NCI-H524 treated with DMSO at 0.1 percent for 48 hours (cell line): ENCODE measurements at places on chromosomes 2 and 18.

DNA sequence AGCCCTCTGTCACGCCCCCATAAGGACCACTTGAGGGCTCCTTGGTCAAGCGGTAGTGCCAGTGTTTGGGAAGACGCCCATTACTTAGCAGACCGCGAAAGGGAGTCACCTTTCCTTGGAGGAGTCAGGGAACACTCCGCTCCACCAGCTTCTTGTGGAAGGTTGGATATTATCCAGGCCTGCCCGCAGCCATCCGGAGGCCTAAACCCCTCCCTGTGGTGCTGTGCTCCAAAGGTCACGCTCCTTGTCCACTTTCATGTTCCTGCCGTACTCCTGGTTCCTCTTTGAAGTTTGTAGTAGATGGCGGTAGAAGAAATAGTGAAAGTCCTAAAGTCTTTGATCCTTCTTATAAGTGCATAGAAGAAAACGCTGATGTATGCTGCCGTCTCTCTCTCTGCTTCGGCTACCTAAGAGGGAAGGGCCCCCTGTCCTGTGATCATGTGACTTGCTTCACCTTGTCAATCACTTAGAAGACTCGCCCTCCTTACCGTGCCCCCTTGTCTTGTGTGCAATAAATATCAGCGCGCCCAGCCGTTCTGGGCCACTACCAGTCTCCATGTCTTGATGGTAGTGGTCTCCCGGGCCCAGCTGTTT is 1.7 kb upstream of the CATIP start:
- DNase-seq = no peak

- DNase-seq = no peak
Observed at GRCh38 chr2:228698963-228699362, 517.5 kb upstream of the SPHKAP start.

GRCh38 chr2:190354003-190354690 is 10.8 kb downstream of the INPP1 start:
- DNase-seq = no peak

GRCh38 chr2:174776675-174777074 is 12.4 kb upstream of the CHRNA1 start:
- DNase-seq = no peak

DNA sequence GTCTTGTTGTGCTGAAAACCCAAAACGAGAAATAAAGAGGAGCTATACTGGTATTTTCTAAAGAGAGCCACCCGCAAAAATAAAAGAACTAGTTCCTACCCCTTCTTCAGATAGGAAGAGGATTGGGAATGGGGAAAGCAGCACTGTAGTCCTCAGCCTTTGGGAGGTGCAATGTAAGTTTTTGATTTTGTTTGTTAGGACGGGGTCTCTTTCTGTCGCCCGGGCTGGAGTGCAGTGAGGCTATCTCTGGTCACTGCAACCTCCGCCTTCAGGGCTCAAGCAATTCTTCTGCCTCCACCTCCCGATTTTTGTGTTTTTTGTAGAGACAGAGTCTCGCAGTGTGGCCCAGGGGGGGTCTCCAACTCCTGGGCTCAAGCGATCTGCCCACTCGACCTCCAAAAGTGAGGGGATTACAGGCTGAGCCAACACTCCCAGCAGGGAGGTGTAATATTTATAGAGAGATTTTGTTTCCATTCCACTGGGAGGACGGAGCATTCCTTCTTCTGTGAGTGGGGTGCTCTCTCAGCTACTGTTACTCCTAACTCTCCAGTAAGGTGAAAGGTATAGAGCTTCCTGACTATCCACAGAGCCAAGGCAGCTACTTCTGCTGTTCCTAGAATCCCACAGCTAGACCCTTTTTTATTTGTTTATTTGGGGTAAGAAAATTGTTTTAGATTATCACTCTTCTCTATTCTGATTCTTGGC is 13.1 kb upstream of the GULP1 start:
- DNase-seq = no peak

DNA sequence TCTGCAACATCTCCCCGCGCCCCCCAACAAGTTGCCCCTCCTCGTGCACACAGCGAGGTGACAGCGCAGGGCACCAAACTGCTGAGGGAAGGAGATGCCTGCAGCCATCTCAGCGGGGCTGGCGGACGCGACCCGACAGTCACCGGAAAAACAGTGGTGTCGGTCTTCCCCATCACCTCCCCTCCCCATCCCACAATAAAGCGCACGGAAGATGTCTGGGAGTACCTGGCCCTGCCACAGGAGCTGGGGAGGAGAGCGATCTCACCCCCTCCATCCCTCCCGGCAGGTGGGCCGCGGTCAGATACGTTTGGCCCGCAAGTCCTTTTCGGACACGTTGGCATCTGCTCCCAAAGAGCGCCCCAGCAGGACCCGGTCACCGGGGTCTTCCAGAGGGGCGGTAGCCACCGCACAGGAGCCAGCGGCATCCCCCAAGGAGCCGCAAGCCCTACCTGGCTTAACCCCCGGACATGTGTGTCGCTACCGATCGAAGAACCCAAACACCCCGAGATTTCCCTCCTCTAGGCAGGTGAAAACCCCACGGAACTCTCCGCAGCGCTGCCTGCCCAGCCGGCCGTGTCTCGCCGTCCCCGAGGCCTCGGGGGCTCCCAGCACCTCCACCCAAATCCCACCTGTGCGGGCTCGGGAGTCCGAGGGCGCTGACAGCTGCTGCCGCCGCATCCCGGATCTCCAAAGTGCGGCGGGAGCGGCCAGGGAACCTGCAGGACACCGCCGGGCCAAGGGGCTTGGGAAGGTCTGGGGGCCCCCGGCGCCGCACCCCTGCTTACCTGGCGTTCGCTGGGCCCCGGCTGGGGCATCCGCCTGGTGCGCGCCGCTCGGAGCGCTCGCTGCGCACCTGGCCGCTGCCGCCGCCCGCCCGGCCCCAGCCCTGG is 657 bp downstream of the ATP8B1 start:
- DNase-seq = no peak

DNA sequence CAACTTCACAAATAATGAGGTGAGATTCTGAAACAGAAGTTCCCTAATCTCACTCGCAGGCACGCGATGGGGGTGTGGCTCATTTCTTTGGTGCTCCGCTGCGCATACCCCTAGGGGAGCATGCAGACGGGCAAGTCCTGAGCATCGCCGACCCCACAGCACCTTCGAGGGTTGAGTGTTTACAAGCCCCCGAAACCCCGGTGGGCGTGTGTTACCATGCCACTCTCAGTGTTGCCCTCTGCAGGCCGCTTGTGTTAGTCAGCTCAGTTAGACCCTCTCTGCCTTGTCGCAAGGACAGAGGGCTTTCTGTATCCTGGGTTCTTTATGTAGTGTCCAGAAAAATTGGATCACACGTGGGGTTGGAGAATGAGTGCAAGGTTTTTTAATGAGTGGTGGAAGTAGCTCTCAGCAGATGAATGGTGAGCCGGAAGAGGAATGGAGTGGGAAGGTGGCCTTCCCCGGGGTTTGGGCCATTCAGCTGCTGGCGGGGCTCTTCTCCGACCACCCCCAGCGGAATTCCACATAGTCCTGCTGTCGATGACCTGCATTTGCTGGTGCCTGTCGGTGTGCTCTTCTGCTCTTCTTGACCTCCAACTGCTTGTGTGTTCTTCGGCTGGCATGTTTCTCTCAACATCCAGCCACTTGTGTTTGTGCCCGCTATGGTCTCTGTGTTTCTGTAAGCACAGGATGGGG is 191.3 kb downstream of the RPRM start:
- DNase-seq = no peak

DNA sequence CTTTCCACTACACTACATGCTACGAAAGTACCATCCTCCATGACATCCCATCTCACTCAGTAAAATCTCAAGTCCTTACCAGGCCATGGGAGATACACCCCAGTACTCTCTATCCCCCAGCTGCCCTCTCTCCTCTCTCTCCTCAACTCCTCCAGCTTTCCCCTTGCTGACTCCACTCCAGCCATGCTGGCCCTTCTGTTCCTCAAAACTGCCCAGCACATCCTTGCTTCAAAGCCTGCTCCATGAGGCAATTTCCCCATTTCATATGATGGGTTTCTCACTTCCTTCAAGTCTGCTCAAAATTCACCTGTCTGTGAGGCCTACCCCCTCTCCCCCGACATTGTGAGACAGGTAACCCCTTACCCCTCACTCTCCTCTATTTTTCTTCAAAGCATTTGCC is 8.6 kb downstream of the CHN1 start:
- DNase-seq = no peak

- DNase-seq = no peak
Observed at GRCh38 chr2:81043681-81044080, 739.1 kb upstream of the LRRTM1 start.

GRCh38 chr18:54239601-54240000 is 15.1 kb upstream of the MBD2 start:
- no peak for DNase-seq

DNA sequence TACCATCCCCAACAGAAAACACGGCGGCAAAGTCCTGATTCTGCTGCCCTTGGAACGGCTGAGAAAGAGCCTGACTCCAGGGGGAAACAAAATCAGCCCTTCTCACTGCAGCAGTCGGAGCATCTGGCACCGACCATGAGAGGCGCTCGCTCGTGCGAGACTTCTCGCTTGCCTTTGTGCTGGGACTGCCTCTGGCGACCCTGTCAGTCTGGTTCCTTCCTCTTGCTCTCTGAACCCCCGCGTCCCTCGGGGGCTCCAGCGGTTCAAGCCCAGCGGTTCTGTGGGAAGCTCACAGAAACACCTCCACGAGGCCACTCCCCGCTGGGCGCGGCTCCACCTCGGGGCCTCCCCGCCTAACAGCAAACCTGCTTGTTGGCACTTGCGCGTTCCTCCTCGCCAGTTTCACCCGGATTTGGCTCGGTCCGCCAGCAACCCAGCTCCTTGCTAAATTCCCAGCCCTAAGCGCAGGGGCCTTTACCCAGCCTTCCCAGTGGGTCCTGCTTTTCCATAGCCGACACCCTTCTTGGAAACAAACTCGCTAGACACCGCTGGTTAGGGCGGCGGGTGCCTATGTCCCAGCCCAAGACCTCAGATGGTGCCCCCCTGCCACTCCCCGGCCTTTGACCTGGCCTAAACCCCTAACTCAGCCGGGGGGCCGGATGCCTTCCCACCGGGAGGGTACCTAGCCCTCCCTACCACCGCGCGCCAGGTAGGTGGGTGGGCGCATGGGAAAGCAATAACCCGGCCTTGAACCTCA is 2.2 kb downstream of the RND3 start:
- peak; percentile 31 for DNase-seq

- no peak for DNase-seq
Observed at GRCh38 chr2:22521620-22522019, 863.4 kb upstream of the KLHL29 start.

GRCh38 chr2:27980242-27980641 is 89.7 kb downstream of the BABAM2 start:
- no peak for DNase-seq

GRCh38 chr2:12107939-12108338 is 361.5 kb downstream of the LPIN1 start:
- DNase-seq = no peak

DNA sequence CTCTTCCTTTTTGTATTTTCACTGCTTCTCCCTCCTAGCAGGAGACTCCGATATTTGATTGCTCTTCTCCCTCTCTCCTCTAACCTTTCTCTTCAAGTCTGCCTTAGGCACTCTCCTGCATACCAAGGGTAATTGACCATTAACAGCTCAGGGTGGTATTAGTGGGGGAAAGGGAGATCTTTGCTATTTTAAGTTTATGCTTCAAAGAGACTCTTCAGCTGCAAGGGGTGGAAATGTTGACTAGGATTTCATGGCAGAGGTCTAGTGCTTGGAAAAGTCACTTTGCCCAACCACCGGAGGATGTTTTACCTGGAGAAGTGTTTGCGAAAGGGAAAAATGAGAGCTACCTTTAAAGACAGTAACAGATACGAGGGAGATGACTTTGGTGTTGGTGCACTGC is 453.7 kb downstream of the SLC4A3 start:
- no peak for DNase-seq

GRCh38 chr2:143877876-143878530 is 641.9 kb downstream of the ZEB2 start:
- DNase-seq = peak; percentile 80

DNA sequence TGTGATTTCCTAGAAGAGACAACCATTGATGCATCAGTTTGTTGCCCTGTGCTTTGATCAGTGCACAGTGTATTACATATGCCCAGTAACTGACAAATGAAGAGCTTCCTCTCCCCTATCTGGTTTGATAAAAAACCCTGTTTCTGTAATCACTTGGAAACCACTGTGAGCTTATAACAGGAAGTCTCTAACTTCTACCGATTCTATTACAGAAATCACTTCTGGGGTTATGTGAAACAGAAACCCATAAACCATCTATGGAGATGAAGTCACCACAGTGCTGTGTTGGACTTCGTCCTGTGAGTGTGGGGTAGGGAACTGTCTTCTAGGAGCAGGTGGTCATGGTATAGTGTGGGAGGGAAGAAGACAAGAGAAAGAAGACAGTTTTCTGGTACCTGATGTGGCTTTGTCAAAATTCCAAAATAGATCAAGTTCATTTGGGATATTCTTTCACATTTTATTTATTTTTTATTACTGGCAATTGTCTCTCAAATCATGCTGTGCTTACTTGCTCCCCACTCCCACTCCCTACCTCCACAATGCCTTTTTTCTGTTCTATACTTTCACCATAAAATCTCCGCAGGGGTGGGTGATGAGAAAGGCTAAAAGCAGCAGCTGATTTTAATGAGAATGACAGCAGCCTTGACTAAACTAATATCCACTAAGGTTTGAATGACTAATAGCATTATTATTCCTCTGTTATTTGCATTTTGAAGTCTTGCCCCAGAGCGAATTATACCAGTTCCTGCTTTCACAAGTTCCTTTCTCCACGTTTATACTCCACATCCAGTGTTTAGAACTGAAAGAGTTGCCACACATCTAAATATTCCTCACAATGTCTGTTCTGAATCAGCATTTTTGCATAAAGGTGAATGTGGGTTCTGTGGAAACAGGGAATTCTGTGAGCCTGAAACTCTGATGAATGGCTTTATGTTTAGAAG is 41.7 kb upstream of the RND3 start:
- no peak for DNase-seq

- no peak for DNase-seq
Observed at GRCh38 chr2:46338674-46339073, 41.5 kb downstream of the EPAS1 start.

DNA sequence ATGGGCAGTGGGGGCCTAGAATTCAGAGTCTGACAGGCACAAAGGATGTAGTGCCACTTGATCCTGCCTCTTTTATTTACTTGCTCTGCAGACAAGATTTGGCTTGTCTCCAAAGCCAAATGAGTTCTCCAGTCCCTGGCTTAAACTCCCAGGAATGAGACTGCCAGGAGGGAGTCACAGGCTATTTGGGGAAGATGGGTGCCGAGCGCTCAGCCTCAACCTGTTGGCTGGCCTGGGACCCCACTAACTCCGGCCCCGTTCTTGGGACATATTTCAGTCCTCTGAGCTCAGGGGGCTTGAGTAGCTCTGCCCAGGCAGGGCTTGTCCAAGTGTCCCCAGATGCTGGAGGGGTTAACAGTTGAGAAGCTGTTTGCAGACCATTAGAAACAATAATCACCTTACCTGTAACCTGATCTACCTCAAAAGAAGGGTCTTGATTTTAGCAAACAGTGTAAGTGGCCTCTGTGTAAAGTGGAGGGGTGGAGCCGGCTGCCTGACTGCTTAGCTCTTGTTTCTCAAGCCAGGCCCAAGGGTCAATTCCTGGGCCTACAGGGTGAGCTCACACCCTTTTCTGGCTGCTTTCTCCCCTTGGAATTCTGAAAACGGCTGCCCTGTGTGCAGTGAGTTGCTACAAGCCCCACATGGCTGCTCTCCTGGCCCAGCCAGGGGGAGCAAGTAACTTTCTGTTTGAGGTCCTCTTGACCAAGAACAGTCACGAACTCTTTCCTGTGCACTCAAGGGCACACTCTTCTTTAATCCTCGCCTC is 27.1 kb upstream of the FZD5 start:
- peak; percentile 69 for DNase-seq
